Urothelium cell line (cell line): ENCODE measurements at places on chromosomes 11 and 22.

DNA sequence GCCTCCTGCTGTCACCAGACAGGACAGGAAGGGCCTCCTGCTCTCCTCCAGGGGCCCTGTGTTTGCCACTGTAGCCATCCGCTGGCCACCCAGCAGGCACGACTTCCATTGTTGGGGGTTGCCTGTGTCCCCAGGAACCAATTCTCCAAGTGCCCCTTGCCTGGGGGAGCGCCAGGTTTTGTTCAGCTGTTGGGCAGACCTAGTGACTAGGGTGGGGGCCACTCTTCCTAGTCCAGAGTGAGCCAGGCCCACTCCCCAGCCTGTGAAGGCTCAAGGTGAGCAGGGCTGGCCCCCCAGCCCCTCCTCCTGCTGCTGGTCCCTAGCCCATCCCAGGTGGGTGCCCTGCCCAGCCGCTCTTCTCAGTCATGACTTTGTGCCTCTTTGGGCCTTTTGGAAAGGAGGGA is 30.9 kb downstream of the OSBPL5 start:
- DNase-seq: no peak

DNA sequence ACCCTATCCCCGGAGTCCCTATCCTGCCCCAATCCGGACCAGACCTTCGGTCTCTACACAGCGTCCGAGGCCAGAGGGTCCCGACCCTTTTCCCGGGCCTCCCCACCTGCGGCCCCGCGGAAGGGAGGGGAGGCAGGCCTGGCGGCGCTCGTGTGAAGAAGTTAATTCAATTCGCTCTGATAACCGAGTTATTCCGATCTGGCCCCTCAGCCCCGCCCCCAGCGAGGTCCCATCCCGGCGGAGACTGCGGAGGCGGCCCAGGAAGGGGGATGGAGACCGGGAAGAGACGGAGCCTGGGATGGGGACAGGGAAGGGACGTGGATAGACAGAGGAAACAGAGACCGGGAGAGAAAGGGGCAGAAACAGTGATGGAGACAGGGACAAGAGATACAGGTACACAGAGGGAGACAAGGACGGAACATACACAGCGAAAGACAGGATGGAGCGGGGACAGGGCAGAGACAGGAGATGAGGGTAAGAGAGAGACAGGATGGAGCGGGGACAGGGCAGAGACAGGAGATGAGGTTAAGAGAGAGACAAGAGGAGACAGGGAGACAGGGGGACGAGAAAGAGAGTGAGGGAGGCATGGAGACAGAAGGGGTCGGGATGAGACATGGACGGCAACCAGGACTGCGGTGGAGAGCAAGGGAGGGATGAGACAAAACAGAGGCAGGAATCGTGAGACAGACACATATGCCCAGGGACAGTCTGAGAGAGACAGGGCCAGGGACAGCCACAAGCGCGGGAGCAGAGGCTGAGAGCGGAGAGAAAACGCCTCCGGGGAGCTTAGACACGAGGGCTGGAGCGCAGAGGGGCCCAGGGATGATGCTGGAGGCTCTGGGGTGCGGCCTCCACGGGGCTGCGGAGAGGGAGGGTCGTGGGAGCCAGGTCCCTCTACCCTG is 636 bp upstream of the PHOX2A start:
- DNase-seq: no peak

DNA sequence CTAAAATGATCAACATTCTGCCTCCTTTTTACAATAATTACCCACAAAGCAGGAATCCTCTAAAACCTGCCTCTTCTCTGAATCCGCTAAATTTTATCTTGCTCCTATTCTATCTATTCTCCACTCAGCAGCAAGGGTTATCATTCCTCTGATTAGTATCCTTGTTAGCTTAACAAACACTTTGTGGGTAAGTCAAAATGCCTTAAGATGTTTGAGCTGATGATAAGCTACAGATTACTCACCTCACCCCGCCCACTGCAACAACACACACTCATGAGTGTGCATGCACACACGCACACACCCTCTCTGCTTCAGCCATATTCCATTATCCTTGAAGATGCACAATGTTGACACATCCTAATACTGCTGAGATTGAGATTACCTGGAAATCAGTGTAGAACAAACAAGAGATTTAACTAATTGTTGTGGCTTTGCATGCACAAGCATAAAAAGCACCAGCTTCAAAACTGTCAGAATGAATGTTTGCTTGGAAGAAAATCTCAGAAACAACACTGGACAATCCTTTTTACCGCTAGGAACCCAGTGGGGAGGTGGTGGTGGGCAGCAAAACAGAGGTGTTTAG is 130.9 kb downstream of the BBOX1 start:
- DNase-seq: no peak

DNA sequence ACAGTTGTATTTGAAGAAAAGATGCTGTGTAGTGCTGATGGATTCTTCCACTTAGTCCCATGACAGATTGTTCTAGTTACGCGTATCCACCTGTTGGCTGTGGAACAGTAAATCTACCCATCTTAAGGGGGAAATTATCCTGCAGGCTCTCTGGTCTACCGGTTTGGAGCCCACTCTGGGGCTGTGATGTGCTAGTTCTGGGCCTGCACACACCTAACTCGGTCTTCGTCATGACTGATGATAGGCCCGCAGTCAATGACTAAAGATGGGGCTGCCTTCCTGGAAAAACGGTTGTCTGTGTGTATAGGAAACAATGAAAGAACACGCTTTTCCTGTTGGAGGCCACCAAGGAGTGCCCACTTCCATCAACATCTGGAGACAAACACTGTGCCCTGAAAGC is 6.2 kb upstream of the RBM4B start:
- DNase-seq: no peak

DNA sequence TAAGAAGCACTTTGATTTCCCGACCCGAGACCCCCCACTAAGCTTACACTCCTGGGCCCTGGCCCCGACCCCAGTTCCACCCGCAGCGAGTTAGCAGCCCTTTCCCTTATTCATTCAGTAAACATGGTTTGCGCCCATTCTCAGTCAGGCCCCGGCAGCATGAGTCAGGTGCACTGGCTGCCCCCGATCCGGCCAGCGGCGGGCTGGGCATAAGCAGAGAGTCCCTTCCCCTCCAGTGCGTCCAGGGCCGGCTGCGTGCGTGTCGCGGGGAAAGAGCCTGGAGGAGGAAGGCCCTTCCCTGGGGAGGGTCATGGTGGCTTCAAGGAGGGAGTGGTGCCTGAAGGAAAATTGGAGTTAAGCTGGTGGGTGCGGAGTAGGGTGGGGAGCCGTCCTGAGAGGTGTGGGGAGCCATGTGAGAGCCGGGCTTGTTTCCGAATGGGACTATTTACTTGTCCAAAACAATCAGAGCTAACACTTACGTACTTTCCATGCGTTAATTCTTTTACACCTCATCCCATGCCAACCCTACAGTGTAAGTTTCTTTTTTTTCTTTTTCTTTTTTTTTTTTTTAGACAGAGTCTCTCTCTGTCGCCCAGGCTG is 657 bp downstream of the IGHMBP2 start:
- DNase-seq: peak; percentile 40

DNA sequence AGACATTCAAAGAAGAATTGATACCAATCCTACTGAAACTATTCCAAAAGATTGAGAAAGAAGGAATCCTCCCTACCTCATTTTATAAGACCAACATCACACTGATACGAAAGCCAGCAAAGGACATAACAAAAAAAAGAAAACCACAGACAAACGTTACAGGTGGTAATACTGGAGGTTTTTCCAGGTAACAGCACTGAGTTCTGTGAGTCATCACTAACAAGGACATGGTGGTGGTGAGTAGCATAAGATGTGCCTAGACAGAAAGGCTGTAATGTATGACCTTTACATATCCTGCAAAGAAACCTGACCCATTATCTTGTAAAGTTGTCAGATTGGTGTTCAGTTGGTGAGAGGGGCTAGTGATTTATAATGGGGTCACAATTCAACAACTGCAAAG is 15.3 kb downstream of the OR9G1 start:
- no peak for DNase-seq

GRCh38 chr11:96101146-96101545 is 177.2 kb upstream of the MTMR2 start:
- DNase-seq: no peak

GRCh38 chr22:38761202-38762162 is 5.7 kb upstream of the SUN2 start:
- DNase-seq: no peak

- DNase-seq: no peak
Measured at GRCh38 chr11:119772076-119772475, 43.1 kb upstream of the NECTIN1 start.

DNA sequence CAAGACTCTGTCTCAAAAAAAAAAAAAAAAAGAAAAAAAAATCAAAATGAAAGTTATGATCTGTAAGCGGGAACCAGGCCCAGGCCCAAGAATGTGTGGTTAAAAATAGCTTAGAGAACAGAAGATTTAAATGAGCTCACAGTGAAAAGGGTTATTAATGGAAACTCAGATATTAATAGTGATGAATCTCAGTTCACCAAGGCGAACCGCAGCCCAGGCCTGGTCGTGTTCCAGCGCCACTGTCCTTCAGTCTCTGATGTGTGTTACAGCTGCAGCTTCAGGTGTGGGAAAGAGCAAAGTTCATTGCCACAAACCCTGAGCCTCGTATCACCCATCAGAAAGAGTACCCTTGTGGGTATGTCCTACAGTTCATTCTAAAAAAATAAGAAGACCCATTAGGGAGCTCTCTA is 107.1 kb downstream of the GAB2 start:
- no peak for DNase-seq

GRCh38 chr11:1953489-1954266 is 6.5 kb downstream of the MRPL23 start:
- no peak for DNase-seq

GRCh38 chr11:9459667-9460321 is 1.0 kb upstream of the ZNF143 start:
- peak; percentile 7 for DNase-seq

- DNase-seq: peak; percentile 47
Measured at GRCh38 chr11:62324731-62325556, 12.3 kb upstream of the ASRGL1 start.

- no peak for DNase-seq
Measured at GRCh38 chr11:132904607-132905006, 627.7 kb downstream of the OPCML start.

DNA sequence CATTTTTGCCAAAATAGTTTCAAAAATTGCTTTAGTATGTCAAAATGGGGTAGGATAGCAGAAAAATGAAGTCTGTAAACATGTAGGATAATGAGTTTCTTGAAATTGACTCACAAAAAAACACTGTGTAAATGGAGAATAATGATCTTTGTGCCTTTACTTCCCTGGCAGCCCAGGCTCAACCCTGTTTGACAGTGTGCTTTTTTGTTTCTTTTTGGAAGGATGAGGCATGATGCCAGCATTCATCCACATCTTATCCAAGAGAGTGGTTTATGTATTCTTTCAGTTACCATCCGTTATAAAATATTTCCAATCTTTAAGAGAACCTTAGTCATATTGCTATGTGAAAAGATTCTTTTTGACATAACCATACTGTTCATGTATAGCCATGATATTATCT is 70.6 kb downstream of the ARHGAP42 start:
- no peak for DNase-seq

- DNase-seq: no peak
Measured at GRCh38 chr11:25183411-25183810, 686.6 kb downstream of the LUZP2 start.

GRCh38 chr11:95156133-95156721 is 66.6 kb downstream of the ENDOD1 start:
- no peak for DNase-seq

GRCh38 chr11:115126092-115126491 is 378.1 kb downstream of the CADM1 start:
- DNase-seq: no peak

DNA sequence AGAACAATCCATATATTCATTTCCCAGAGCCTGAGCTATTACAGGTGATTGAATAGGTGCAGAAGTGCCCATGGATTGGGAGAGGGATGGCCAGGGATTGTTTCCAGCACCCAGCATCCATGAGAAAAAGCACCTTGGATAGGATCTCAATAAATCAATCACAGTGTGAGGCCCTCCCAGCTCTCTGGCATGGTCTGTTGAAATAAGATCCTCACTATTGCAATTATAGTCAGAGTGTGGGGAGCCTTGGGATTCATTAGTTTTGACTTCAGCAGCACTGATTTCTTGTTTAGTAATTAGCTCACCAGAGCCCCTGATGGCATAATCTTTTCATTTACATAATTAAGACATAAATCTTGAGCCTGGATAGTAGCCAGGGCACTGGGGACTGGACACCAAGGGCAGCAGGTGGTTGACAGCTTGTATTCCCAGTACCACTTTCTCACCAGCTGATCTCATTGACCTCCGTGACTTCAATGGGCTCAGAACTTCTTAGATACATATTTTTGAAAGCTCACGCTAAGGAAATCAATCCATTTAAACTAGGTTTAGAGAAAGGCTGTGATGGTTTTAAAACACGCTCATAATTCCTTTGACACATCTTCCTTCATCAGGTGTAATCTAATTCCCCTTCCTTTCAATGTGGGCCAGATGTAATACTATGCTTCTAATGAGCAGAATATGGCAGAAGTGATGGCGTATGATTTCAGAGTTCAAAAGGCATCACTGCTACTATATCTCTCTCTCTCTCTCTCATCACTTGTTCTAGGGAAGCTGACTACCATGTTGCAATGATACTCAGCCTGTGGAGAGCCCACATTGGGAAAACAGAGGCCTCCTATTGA is 22.1 kb upstream of the DRD2 start:
- no peak for DNase-seq

DNA sequence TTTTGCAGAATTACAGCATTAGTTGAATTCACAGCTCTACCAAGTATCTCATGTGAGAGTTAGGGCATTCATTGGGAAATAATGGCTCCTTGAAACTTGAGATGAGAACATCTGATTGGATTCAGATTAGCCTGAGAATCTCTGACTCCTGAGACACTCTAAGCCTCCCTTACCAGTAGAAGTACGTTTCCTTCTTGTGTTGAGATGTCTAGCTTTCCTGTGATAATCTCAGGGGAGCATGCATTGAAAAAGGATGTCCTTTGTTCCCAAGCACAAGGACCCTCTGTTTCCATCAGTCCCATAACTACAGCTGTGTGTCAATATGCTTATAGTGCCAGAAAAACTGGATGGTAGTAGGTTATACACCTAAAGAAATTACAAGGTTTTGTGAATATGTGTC is 35.2 kb upstream of the RDX start:
- DNase-seq: no peak
